ENCODE measurements at places on chromosomes 3 and 15.

DNA sequence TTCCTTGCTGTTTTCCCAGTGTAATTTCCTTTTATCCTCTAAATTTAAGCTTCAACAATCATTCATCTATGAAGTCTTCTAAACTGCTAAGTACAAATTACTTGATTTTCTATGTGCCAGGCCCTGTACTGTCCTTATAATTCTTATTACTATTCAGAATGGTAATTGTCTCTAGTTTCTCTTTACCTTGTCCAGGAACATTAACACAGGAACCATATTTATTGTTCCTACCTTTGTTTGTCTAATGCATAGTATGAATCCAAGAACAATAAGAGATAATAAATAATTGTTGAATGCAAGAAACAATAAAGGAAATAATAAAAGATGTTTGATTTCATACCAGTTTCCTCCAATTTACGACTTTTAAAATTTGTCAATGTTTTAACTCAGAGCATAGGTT lies 1083.2 kb downstream of the ROBO2 start:
- DNase-seq: no peak

GRCh38 chr15:65979316-65979715 lies 110.0 kb downstream of the RAB11A start:
- no peak for DNase-seq

GRCh38 chr3:191358929-191359328 lies 28.6 kb upstream of the UTS2B start:
- DNase-seq: no peak

- DNase-seq: no peak
Observed at GRCh38 chr15:39699516-39700374, 82.9 kb downstream of the FSIP1 start.

DNA sequence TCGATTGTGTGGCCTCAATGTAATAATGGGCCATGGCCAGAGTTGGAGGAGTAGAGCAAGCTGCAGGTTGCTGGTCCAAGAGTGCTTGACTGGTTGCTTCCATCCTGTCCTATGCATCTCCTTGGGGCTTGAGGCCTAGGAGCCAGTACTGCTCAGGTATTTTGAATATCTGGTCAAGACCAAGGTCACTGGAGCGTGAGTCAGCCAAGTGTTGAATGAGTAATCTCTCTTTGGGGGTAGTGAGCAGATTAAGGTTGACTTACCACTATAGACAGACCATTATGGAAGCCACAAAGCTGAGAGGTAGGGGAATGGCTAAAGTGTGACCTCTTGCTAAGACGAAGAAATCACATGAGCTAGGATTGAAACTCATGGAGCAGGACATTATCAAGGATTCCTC lies 9.4 kb upstream of the PARP6 start:
- DNase-seq: no peak

- DNase-seq: no peak
Observed at GRCh38 chr3:99856437-99857220, 39.0 kb downstream of the CMSS1 start.

DNA sequence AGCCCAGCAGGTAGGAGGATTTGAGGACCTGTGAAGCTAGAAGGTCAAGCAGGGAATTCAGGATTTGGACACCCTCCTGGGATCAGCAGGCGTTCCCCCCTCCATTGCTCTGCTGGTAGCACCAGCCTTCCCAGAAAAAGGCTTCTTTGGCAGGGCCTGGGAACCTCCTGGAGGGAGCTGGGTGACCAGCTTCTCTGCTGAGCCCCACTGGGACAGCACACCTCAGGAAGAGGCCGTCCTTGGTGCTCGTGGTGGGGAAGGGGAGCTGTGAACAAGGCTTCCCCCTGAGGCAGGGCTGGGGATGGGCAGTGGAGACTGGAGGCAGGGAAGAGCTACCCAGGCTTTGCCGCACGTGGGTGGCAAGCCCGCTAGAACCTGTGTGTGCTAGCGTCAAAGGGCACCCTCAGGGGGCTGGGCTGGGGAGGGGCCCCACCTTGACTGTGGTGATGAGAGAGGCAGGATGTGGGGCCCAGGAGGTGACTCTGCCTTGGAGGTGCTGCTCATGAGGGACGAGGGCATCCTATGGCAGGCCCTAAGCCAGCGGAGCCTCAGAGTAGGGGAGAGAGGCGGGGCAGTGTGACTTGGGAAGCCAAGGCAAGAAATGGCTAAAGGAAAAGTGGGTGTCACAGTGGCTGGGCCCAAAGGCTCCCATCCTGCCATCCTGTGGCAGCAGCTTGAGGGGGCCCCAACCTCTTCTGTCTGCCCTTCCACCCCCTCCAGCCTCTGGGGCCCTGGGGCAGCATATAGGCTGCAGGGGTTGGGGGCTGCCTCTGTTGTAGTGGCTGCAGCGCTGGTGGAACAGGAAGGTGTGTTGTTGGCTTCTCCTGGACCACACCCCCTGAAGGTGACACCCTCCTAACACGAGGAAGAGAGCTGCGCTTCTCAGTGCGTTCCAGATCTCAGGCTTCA lies 20.7 kb downstream of the KLF13 start:
- DNase-seq: peak; percentile 79

DNA sequence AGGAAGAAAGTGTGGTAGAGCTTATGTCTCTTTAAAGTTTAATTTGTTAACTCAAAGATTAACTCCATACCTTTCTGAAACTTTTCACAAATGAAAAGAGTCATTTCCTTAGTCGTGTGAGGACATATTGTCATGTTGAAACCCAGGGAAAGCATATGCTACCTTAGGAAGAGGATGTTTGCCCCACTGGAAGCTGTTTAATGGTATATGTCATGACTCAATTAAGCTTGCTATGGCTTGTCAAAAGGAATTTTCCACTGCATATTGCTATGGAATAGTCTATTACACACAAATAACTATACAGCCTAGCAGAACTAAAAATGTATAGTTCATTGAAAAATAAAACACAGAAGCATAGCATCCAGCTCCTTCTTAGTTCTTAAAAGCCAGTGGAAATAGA lies 69.9 kb downstream of the NSUN3 start:
- DNase-seq: no peak
